Cardiac septum (tissue), 1 donor: ENCODE measurements at places on chromosomes 13 and 19.
A peak's percentile ranks its signal among the peaks of the same experiment; 100 is the strongest.

- DNase-seq: no peak
Observed at GRCh38 chr13:34583181-34583580, 358.9 kb upstream of the NBEA start.

GRCh38 chr19:16366433-16367260 lies 42.0 kb downstream of the KLF2 start:
- no peak for DNase-seq

DNA sequence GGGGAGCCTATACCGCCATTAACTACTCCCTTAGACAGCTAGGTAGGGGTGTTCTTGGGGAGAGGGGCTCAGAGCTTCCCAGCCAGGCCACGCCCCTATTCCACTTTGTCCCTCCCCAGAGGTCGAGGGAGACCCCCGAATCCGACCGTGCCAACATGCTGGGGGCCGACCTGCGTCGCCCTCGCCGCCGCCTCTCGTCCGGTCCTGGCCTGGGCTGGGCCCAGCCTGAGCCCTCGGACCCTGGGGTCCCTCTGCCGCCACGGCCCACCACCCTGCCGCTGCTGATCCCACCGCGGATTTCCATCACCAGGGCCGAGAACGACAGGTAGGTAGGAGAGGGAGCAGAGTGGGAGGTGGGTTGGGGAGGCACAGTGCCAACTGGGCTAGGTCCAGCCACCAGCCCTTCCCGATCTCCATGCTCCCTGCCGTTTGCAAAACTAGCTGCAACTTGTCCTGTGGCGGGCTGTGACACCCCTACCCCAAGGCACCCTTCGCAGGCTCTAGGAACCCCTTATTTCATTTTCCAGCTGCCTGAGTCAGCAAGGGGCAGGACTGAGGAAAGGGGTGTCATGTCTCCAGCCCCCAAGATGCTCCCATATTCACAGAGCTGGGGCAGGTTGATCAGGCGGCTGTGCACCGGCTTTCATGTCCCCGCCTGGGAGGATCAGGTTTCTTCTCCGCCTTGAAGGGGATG lies 2.6 kb upstream of the PDE4A start:
- no peak for DNase-seq

GRCh38 chr19:3481241-3482090 lies 1.1 kb upstream of the SMIM24 start:
- DNase-seq: no peak

- DNase-seq: no peak
Observed at GRCh38 chr13:97858161-97858560, 95.3 kb upstream of the IPO5 start.

- DNase-seq: no peak
Observed at GRCh38 chr13:96967248-96967745, 27.0 kb downstream of the OXGR1 start.

- peak; percentile 86 for DNase-seq
Observed at GRCh38 chr19:17348700-17349099, 11.3 kb downstream of the GTPBP3 start.

- DNase-seq: no peak
Observed at GRCh38 chr13:31005066-31005465, 72.6 kb downstream of the TEX26 start.

DNA sequence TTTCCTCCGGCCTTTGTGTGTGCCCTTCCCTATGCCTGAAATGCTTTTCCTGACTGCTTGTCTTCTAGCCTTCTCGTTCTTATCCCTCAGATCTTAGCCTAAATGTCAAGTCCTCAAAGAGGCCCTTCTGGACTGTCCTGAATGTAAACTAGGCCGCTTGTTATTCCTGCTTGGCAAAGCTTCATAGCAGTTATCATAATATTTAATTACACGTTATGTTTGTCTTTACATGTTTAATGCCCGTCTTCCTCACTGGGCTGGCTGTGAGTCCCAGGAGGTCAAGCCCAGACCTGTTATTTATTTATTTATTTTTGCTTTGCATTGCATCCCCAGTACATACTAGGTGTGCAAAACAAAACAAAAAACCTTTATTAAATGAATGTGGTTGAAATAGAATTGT lies 62.7 kb downstream of the SIPA1L3 start:
- no peak for DNase-seq

DNA sequence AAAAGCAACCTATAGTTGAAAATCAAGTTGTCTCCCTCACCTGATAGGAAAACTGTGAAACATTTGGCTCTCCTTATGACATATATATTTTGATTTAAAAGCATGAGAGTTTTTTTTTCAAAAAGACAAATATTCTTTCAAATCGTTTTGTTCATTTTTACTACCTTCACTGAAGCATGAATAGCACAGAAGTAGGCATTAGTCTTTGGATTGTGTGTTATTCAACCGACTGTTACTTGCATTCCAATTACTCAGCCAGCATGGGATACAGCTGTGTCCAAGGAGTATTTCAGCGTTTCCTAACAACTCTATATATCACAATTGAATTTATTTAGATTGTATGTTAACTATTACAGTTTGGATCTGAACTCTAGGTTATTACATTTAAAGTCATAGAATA lies 135.2 kb downstream of the PCDH9 start:
- DNase-seq: no peak

- no peak for DNase-seq
Observed at GRCh38 chr13:78299832-78300623, 303.3 kb downstream of the POU4F1 start.

- no peak for DNase-seq
Observed at GRCh38 chr13:101846701-101847100, 394.2 kb downstream of the ITGBL1 start.

- DNase-seq: no peak
Observed at GRCh38 chr19:41540041-41540695, 35.8 kb upstream of the CEACAM21 start.

- no peak for DNase-seq
Observed at GRCh38 chr13:66635526-66635925, 594.6 kb downstream of the PCDH9 start.

GRCh38 chr13:44810061-44810840 lies 179.0 kb downstream of the NUFIP1 start:
- DNase-seq: no peak

DNA sequence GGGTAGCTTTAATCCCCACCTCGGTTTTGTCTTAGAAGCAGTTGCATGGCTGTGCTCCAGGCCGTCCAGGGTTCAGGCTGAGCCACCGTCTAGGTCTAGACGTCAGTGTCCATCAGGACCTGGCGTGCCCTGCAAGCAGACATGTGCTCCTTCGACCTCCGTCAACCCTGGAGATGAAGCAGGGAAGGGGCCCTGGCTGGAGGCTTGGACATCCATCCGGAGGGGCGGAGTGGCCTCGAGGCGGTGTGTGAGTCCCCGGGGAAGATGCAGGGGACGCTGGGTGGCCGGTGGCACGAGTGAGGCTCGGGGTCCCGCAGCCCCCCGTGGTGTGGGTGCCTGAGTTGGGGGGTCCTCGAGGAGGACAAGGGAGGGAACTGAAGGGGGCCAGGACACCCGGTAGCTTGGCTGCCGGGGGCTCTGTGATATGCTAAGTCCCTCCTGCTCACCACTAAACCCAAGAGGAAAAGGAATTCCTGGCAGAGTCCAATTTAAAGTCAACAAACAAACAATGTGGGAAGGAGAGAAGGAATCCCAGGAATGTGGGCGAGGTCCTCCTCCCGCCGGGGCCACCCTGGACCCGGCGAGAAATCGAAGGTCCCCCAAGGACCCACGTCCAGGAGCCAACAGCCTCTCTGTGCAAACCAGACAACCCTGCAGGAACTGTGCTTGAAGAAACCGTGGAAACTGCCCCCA lies 14.9 kb upstream of the PTBP1 start:
- DNase-seq: no peak

- peak; percentile 49 for DNase-seq
Observed at GRCh38 chr19:31286491-31286890, 62.7 kb downstream of the TSHZ3 start.
